OCI-LY7 (cell line): ENCODE measurements at places on chromosomes 5 and 9. TPM values are rescaled to one million over a fixed set of nuclear protein-coding genes. Genes with fewer than 3 reads are reported as not detected.

DNA sequence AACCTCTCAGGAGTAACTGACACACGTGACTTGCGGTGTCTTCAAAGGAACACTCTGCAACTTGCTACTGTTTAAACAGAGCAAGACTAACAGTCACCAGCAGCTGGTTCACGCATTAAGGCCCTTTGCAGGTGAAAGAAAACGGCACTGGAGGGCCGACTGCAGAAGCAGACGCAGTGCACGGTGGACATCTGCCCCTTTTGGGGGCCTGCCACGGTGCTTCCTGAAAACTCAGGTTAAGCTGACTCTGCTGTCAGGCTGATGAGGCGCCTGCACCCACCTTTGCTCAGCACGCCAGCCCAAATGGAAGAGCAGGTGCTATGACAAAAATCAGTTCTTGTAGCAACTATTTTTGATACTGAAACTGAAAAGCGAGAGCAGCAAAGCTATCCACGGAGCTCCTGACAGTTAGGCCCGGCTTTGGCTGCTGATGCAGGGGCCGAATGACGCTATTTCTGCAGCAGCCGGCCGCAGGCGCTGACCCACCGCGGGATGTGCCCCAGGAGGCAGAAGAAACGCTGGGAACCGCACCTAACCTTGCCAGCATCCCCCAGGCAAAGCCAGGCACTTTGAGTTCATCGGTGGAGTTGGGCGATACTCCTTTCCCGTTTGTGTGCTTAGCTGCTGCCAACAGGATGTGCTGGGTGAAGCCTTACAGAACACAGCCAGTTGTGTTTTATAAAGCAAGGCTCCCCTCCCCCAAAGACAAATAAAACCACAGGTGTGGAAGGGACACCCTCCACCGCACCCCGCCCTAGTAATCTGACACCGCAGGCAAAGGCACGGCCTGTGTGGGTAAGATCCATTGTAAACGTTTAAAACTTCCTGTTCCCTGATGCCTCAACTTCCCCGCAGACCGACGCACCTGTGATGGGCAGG is 21.1 kb upstream of the TERT start:
- peak; percentile 99 for DNase-seq

The IFNB1 gene
- total RNA-seq: not detected in 2 replicates

- no peak for DNase-seq
These were observed 14.8 kb upstream of the MARCHF6 start for GRCh38 chr5:10338686-10339057.

- DNase-seq: no peak
These were observed 107.1 kb downstream of the OXCT1 start for GRCh38 chr5:41763081-41763480.

The DNAJC18 gene
- 7.1 and 12.6 TPM in 2 replicates for total RNA-seq

GRCh38 chr5:123690821-123691220 is 178.8 kb downstream of the CSNK1G3 start:
- no peak for DNase-seq

GRCh38 chr5:23303435-23303834 is 204.0 kb upstream of the PRDM9 start:
- no peak for DNase-seq

DNA sequence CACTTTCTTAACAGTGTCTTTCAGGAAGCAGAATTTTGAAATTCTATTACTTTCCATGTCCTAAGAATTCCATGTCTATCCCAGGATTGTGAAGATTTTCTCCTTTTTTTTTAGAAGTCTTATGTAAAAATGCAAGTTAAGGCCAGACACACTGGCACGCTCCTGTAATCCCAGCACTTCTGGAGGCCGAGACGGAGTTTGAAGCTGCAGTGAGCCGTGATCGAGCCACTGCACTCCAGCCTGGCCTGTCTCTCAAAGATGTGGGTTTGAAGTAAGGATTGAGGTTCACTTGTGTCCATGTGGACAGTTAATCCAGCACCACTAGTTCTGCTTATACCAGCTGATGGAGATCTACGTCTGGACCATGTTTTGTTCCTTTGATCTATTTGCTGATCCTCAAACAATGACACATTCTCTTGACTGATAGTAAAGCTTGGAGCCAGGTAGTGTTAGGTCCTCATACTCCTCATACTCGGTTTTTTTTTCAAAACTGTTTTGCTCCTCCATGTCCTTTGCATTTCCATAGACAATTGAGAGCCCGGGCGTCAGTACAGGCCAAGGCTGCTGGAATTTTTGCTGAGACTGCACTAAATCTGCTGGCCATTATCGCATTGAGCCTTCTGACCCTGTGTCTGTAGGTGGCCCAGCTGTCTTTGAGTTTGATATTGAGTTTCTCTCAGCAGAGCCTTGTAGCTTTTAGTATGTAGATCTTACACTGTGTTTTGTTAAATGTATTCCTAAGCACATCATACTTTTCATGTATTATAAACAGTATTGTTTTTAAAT is 53.4 kb upstream of the CACNA1B start:
- no peak for DNase-seq

- no peak for DNase-seq
These were observed 159.8 kb upstream of the MEF2C start for GRCh38 chr5:89042746-89043145.

The MZB1 gene
- 727 and 819 TPM in 2 replicates for total RNA-seq
